ENCODE measurements at places on chromosomes 2 and 18.
A peak's percentile ranks its signal among the peaks of the same experiment; 100 is the strongest.

GRCh38 chr2:109238580-109238979, 109.6 kb downstream of the SH3RF3 start:
- DNase-seq, result no peak

DNA sequence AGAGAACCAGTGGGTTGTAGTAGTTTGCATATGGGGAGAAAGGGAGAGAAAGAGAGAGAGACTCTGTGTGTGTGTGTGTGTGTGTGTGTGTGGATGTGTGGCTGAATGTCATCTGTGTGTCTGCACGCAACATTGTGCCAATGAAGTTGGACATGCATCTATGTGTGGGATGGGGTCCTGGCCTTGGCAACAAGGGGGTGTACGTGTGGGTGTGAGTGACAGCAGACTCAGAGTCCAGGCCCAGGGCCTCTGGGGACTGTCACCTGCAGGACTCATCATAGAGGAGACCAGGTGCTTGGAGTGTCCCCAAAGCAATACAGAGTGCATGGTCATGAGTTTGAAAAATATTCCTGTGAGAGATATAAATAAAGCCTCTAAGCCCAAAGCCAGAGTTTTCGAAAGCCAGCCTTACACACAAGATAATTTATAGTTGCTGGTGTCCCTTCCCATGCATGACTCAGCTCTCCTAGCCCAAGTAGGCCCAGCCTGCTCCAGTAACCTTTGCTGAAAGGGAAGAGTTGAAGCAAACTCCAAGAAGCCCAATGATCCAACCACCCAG, 59.9 kb downstream of the TNP1 start:
- DNase-seq, result no peak

- DNase-seq, result no peak
These were observed 1070.9 kb upstream of the FANCL start for GRCh38 chr2:59312029-59312428.

DNA sequence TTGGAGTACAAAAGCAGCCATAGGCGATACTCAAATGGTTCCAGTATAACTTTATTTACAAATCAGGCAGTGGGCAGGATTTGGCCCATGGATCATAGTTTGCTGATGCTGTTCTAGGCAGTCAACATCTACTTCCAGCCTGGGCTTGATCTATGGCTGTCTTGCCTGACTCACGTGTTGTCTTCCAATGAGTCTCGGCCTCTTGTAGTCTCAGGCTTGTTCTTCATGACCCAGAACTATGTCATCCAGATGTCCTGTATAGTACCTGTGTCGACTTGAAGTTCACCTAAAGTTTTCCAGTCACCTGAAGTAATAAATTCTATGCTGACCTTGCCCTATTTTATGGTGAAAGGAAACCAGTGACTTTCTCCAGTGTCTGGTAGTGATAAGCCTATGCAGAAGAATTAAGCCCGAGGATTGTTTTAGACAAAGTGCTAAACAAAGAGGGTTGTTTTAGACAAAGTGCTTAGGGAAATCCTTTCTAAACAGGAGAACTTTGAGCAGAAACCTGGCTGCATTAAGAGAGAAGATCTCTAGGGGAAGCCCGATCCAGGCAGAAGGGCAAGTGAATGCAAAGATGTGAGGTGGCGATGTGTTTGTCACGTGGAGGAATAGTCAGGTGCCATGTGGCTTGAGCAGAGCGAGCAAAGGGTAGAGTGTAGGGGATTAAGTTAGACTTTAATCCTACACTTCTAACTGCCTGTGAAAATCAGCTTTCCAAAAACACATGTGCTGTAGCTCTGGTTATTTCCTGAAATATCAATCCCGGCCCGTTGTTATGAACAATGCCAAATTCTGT, 8.5 kb upstream of the THNSL2 start:
- no peak for DNase-seq

- DNase-seq, result no peak
These were observed 79.8 kb upstream of the SPATS2L start for GRCh38 chr2:200226451-200227426.

- no peak for DNase-seq
These were observed 130.2 kb downstream of the DNAH6 start for GRCh38 chr2:84646514-84646913.

DNA sequence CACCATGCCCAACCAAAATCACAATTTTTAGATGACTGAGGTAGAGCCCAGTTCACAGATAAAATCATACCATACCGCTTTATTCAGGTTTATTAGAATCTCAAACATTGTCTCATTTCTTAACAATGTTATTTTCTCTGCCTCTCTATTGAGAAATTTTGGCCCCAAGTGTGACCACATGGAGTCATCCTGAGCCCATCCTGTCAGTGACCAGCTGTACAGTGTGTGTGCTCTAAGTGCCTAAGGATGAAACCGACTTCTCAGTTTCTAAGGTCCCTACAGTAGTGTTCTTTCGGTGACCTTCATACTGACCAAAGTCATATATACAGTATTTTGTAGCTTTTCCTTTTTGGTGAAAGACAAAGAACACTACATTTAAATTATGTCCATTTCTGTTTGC, 123.7 kb upstream of the MSTN start:
- no peak for DNase-seq

- no peak for DNase-seq
These were observed 97.6 kb downstream of the C1D start for GRCh38 chr2:67965246-67965645.

DNA sequence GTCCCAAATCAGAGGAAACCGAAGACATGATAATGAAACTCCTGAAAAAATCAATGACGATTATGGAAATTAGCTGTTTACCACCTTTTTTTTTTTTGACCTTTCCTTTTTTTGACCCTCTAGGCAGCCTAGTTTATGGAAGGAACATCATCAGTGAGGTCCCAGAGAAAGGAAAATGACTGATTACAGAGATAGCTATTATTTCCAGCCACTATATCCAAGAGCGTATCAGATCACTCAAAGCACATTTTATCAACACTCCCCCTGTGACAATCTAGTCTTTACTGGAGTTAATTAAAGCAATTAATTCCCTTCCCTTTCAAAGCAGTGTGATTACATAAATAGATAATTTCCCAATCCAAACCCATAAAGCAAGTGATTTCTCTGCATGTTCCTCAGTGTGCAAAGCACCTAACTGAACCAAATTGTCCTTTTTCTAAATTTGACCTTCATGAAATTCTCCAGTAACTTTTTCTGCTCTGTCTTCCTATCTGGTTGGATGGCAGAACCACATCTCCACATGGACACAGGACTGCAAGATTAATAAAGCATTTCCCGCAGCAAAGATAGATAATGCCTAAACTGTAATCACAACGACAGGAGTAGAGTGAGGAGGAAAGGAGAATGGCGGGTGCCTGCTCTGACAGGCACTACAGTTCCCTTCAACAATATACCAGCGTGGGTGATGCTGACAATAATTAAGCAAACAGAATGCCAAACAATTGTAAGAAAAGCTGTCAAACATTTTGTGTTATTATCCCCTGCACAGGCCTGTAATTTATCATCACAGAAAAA, 194.4 kb downstream of the SLC8A1 start:
- DNase-seq, result no peak

GRCh38 chr18:8368512-8369217, 240.6 kb upstream of the RAB12 start:
- no peak for DNase-seq

- no peak for DNase-seq
These were observed 1.3 kb upstream of the AKAIN1 start for GRCh38 chr18:5198311-5198710.

- no peak for DNase-seq
These were observed 110.3 kb downstream of the MEIS1 start for GRCh38 chr2:66545258-66545657.

GRCh38 chr2:25639131-25639530, 34.2 kb downstream of the DTNB start:
- no peak for DNase-seq

DNA sequence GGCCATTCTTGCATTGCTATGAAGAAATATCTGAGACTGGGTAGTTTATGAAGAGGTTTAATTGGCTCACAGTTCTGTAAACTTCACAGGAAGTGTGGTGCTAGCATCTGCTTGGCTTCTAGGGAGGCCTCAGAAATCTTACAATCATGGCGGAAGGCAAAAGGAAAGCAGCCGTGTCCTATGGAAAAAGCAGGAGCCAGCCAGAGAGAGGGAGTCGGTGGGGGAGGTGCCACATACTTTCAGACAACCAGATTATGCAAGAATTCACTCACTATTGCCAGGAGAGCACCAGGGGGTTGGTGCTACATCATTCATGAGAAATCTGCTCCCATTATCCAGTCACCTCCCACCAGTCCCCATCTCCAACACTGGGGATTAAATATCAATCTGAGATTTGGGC, 64.1 kb downstream of the CPS1 start:
- no peak for DNase-seq

GRCh38 chr2:170409164-170409535, 231.2 kb downstream of the MYO3B start:
- peak; percentile 67 for DNase-seq

GRCh38 chr2:168850846-168851245, 39.4 kb downstream of the SPC25 start:
- no peak for DNase-seq

- no peak for DNase-seq
These were observed at the start of gene BCL11A for GRCh38 chr2:60553495-60554073. Gene BCL11A (minus strand): TSS chr2:60553654. CDS start chr2:60553270, 384 bp downstream.

DNA sequence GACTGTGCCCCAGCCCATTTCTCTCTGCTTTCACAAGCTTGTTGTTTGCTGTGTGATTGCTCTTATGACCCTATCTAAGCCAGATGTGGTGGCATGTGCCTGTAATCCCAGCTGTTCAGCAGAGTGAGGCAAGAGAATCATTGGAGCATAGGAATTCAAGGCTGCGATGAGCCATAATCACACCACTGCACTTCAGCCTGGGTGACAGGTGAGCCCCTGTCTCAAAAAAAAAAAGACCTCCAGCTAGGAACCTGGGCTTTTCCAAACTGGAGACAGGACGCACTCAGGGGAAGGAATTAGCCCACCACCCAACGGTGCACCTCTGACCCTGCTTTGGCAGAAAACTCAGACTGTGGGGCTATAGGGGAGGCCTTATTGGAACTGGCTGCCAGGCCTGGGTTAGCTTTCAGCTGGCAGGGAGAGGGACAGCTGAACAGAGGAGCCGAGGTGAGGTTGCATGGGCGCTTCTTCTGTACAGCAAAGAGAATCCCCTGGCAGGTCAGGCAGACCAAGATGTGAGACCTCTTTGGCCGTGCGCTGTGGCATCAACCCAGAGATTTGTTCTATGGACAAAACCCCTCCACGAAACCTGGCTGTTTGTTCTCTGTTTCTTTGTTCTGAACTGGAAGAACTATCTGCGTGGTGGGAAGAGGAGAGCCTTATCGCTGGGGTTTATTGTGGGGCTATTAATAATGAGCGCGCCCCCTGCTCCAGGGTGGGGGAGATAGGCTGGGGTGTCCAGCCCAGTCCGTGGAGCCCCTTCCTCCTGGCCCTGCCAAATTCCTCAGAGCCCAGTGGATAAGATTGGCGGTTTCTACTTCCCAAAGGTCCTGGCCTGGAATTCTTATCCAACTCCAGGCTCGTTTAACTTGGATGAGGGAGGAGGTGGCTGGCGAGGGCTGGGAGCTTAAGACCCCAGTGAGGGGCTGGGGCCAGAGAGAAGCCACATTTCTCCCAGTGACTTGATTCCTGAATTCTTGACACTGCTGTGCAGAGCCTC, 38.8 kb upstream of the SMAD7 start:
- DNase-seq, result no peak

DNA sequence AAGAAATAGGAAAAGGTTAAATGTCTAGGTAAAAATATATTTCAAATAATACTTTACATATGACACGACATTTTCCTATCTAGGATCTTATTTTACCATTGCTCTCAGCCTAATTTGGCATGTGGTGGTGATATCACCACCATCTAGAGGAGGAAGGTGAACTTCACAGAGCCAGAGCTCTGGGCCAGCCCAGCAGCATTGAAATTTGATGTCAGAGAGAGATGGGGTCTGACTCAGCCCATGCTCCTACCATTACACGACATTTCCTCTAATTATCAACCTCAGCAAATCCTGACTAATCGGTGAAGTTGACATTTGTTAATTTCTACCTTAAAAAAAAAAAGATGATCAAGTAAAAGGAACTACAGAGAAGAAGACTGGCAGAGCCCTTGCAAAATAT, 42.3 kb downstream of the LRRTM4 start:
- no peak for DNase-seq

DNA sequence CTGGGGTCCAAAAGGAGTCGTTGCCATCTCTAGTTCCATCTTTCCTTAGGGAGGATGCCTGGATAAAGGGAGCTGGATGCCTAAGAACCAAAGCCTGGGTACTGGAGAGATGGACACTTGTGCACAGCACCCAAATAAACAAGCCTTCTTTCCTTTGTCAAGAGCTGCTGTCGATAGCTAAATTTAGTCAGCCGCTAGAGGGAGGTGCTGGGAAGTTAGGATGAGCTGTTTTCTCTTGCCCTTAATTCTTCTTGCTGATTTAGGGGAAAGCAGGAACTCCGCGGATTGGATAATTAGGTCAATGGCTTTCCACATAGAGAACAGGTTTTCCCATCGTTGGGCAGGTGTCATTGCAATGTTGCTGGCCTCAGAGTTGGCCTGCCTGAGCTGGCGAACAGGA, 30.9 kb upstream of the SERPINB12 start:
- no peak for DNase-seq

DNA sequence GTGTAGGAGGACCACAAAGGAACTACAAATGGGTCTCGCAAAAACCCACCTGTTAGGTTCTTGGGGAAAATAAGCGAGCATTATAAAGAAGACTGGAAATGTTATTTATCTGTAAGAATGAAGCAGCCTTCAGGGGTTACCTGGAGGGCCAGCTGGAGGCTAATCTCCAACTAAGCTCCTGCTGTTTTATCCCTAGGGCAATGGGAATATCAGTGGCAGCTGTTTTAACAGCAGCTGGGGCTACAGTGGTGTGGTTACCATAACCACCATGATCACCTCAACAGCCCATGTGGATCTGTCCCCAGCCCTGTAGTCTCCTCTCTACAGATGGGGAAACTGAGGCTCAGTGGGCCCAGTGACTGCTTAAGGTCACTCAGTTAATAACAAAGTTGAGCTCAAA, 108.1 kb downstream of the FTCDNL1 start:
- no peak for DNase-seq

GRCh38 chr2:145690183-145690778, 1170.4 kb upstream of the ZEB2 start:
- DNase-seq, result no peak

DNA sequence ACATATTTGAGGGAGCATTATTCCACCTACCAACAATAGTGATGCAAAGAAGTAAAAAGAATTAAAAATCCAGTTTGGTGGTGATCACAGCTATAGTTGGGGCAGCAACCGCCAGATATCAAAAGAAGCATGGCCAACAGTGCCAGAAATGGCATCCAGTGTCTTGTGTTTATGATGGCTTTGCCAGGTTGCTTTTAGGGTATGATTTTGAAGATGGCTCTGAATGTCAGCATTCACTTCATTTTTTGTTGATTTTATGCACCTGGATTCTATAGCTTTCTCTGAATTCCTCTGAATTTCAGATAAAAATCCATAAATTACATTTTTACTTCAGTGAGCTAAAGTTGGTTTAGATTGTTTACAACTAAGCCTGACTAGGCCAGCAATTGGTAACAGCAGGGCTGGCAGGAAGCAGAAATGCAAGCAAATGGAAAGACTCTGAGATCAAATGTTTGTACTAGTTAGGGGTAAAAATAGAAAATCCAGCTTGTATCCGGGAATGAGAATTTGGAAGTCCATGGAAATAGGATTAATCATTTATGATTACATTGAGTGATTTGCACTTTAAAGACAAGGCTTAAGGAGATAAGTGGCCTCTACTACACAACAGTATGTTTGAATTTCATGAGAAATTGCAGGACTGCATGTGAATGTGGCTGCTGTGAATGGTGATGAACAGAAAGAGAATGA, 40.4 kb downstream of the COL3A1 start:
- DNase-seq, result no peak

- no peak for DNase-seq
These were observed 113.8 kb upstream of the RGPD4 start for GRCh38 chr2:107712857-107713256.
